HS-5 (cell line): ENCODE measurements at places on chromosomes 6 and 20.

DNA sequence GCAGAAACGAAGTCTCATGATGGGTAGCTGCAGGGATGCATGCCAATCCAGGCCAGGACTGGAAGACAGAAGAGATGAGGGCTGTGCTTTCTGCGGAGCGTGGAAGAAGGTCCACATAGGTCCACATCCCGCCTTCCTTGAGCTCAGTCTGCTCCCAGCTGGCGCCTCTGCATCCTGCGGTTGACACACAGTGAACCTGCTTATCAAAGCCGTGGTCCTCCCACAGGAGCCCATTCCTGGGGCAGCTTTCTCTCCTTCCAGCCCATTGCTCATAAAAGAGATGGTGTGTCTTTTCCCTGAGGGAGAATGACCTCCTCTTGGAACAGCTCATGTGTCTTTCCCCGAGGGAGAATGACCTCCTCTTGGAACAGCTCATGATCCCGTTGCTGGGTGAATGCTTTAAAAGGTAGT is 225.4 kb downstream of the CDH4 start:
- DNase-seq, result no peak

DNA sequence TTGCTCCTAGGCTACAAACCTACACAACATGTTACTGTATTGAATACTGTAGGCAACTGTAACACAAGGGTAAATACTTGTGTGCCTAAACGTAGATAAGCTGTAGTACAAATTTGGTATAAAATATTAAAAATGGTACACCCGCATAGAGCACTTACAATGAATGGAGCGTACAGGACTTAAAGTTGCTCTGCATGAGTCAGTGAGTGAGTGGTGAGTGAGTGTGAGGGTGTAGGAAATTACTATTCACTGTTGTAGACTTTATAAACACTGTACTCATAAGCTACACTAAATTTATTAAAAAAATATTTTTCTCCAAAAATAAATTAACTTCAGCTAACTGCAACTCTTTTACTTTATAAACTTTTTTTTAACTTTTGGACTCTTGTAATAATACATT is 391.6 kb downstream of the ADGRB3 start:
- no peak for DNase-seq

- DNase-seq, result no peak
Measured at GRCh38 chr20:38458314-38458713, 14.3 kb upstream of the RALGAPB start.

GRCh38 chr20:675453-676314 is at the start of gene SCRT2:
Gene SCRT2, minus strand, starts transcription at chr20:675802. Its CDS starts 201 bp downstream, at chr20:675601.
- no peak for DNase-seq

DNA sequence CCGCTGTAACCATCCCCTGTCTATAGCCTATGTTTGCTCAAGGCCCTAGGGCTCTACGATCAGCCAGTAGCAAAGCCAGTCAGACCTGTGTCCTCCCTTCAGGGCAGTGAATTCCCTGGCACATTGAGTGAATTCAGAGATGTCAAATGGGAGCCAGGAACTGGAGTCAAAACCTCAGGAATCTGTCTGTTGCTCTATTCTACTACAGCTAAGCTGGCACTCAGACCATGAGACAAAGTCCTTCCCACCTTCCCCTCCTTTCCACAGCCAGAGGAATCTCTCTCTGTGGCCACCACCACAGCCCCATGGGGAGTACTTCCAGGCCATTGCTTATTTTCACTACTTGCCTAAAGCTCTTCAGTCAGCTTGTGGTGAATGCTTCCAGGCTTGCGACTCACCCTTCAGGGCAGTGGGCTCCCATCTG is 82.0 kb downstream of the PKIB start:
- DNase-seq, result no peak

GRCh38 chr6:39865011-39865888 is 69.0 kb downstream of the MOCS1 start:
- DNase-seq, result no peak

DNA sequence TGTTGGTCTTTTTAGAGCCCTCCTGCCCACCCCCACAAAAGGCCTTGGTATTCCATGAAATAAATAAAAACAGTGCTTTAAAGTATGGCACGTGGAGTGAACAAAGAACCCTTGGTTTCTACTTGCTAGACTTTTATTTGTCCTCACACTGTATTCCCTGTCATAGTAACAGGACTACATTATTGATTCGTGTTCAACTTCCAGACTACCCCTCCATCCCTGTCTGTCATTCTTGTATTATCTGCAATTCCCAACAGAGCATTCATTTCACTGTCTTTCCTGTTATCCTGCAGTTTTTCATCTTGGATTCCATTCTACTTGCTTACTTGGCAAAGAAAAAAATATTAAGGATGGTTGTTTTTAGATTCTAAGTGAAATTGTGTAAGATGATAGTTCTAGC is 307.4 kb upstream of the CNR1 start:
- DNase-seq, result no peak
